ENCODE measurements at places on chromosomes 2 and 18.

DNA sequence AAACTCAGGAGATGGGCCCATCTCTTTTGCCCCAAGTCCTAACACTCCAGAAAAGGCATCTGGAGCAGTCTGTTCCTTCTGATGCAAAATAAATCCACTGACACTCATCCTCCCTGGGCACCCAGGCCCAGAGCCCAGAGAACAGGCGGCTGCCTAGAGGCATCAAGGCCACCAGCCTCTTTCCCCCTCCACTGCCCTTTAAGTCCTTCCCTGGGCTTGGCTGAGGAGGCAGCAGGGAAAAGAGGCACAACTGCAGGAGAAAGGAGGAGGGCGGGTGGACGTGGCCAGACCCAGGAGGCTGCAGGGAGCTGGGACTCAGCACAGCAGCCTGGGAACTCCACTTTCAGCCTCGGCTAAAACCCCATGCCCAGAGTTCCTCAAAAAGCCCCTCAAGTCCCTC lies 99.7 kb upstream of the ID2 start:
- DNase-seq = no peak

GRCh38 chr18:79608069-79608468 lies 71.5 kb upstream of the CTDP1 start:
- DNase-seq = no peak

DNA sequence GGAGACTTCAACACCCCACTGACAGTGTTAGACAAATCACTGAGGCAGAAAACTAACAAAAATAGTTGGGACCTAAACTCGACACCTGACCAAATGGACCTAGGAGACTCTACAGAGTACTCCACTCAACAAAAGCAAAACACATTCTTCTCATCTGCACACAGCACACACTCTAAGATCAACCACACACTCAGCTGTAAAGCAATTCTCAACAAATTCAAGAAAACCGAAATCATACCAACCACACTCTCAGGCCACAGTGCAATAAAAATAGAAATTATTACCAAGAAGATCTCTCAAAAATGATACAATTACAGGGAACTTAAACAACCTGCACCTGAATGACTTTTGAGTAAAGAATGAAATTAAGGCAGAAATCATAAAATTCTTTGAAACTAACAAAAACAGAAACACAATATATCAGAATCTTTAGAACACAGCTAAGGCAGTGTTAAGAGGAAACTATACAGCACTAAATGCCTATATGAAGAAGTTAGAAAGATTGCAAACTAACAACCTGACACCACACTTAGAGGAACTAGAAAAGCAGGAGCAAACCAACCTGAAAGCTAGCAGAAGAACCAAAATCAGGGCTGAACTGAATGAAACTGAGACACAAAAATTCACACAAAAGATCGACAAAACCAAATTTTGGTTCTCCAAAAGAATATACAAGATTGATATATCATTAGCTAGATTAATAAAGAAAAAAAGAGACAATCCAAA lies 46.3 kb downstream of the RTTN start:
- no peak for DNase-seq

- no peak for DNase-seq
These were observed 98.9 kb downstream of the MYT1L start for GRCh38 chr2:2232167-2232566.

DNA sequence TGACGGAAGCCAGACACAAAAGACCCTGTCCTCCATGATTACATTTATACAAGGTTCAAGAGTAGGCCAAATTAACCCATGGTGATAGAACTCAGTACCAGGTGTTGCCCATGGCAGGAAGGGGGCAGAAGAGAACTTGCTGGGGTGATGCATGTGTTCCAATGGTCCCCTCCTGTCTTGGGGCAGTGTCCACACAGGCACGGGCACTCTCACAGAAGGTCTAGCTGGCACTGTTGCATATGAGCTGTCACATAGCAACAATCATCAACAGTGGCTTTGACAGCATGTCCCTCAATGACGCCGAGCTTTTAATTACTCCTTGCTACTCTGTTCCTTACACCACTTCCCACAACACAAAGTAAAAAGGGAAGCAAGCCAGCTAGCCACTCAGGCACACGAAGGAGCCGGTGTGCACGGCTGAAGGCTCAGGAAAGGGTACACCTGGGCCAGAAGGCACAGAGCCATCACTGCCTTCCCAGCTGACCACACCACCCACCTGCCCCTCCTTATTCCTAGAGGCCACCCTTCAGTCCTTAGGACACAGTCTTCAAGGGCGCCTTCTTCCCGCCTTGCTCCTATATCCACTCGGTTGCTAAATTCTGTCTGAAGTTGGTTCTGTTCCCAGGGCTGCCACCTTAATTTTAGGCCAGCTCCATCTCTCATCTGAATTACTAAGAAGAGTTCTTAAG lies 28.9 kb downstream of the RPL31 start:
- DNase-seq = no peak

Measured in activated CD8-positive, alpha-beta memory T cell treated with anti-CD3 and anti-CD28 coated beads for 48 hours (primary cell).